ENCODE measurements at places on chromosomes 2 and 18.

- DNase-seq: no peak
Observed at GRCh38 chr2:133303150-133303549, 265.1 kb downstream of the NCKAP5 start.

DNA sequence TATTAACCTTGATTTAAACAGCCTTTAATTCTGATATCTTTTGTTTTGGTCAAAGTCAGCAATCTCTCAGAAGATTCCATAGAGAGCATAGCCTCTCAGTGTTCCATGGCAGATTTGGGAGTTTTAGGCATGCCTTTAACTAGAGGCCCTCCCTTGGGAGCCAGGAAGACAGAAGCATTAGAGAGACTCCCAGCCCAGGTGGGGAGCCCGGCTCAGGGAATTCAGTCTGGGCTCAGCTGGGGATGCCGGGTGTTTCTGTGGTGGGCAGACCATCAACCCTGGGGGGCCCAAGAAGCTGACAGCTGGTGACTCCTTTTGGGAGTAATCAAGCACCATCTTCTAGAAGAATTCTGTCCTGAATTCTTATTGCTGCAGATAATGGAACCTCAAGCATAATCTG is 99.7 kb upstream of the CELF4 start:
- DNase-seq: peak; percentile 41

DNA sequence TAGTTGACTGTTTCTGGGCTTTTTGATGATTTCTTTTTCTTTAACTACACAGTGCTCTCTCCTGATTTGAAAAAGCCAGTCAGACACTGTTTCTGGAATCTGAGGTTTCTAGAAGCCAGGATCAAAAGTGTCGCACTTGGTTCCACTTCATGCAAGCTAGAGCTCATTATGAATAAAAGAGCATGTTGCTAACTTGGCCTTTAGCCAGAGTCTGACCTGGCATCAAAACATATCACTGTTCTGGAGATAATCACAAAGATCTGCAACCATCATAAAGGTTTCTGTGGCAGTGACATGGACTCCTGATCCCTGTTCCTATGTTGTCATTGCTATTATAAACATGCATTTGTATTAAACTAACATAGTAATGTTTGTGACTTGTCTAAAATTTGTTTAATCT is 76.1 kb upstream of the MAPRE2 start:
- no peak for DNase-seq

- DNase-seq: no peak
Observed at GRCh38 chr2:147425437-147426029, 419.3 kb upstream of the ACVR2A start.

- DNase-seq: peak; percentile 49
Observed at GRCh38 chr18:37565977-37566478, 430 bp upstream of the CELF4 start.

- no peak for DNase-seq
Observed at GRCh38 chr2:191831410-191831994, 15.4 kb downstream of the CAVIN2 start.

- no peak for DNase-seq
Observed at GRCh38 chr2:121955426-121955825, 200.0 kb downstream of the TSN start.
